ENCODE measurements at places on chromosomes 2 and 18.

GRCh38 chr18:77899972-77900754, 650.5 kb downstream of the GALR1 start:
- DNase-seq: peak; percentile 40

- DNase-seq: no peak
These were observed 27.4 kb downstream of the MARCHF4 start for GRCh38 chr2:216344950-216345300.

- no peak for DNase-seq
These were observed 379.7 kb downstream of the PTPRM start for GRCh38 chr18:7946734-7947377.

DNA sequence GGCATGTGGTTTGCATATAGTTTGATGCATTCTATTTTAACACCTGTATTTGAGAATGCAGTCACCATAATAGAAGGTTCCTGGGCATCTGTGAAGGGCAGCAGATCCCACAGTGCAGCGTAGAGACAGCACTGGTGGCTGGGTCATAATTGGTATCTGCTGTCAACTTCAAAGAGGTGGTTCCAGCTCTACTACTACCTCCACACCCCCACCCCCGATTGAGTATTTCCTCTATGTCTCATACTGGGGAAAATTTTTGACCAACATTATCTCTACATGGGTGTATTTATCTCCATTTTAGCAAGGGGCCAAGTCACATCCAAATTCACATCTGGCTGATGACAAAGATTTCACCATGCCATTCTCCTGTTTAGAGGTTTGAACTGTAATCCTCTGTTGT, 43.0 kb downstream of the TRPM8 start:
- no peak for DNase-seq

DNA sequence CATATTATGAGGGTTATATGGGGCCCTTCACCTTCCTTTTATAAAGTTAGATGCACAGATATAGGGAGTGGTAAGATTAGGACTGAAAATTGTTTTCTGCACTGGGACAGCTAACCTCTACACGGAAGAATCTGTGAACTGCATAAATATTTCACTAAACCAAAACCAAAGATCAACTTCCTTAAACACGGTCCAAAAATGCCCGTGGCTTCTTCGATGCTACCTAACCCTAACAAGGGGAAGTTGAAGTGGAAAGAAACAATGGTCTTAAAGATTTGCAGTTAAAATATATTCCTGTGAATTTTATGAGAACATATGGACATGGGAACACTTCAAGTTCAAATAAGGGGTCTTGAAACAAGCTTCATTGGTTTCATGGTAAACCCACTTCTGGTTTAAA, 33.3 kb upstream of the PAX3 start:
- no peak for DNase-seq

DNA sequence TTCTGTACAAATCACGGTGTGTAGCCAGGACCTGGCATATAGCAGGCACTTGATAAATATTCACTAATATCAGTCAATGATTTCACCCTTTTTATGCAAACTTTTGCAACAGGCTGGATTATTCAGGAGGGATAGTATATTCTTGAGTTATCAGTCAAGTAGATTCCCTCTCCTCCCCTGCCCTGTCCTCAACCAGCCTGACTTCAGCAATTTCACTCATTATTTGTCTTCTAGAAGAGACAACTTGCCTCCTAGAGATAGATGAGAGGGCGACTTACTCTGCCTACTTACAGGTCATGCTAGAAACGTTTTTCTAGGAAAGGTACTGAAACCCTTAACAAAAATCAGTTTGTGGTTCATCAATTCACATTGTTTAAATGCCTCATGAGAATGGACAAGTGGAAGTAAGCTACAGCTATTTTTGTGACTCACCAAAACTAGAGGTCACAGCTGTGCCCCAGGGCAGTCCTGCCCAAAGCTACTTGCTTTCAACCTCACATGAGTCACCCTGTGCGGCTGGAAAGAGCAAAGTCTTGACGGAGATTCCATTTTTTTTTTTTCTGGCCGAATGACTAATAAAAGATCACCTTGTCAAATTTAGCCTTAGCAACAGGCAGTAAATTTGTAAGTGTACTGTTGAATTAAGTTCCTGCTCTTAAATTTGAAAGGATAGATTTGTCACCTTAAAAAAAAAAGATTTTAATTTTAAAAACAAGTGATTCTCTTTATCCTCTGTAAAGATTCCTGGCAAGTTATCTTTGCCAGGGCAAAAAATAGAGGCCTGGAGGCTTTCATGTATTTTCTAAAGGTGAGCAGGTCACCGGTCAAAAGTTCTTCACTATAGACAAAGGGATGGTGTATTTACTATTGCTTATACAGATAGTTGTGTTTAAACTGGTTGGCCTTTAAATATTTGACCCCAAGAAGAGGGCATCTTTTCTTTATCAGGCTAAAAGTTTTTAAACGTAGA, 109.0 kb upstream of the SLC35G4 start:
- no peak for DNase-seq

DNA sequence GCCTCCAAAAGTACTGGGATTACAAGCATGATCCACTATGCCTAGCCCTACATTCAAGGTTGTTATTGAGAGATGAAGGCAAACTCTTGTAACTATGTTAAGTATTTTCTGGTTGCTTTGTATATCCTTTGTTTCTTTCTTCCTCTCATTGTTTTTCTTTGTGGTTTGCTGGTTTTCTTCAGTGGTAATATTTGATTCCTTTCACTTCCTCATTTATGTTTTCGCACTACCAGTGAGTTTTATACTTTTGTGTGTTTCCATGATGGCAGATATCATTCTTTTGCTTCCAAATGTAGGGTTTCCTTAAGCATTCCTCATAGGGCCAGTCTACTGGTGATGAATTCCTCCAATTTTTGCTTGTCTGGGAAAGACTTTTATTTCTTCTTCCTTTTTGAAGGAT, 90.2 kb downstream of the NCK2 start:
- DNase-seq: no peak

- no peak for DNase-seq
These were observed 1389.8 kb upstream of the TMEFF2 start for GRCh38 chr2:193584522-193584938.

GRCh38 chr18:8983195-8983594, 119.3 kb upstream of the NDUFV2 start:
- DNase-seq: no peak

DNA sequence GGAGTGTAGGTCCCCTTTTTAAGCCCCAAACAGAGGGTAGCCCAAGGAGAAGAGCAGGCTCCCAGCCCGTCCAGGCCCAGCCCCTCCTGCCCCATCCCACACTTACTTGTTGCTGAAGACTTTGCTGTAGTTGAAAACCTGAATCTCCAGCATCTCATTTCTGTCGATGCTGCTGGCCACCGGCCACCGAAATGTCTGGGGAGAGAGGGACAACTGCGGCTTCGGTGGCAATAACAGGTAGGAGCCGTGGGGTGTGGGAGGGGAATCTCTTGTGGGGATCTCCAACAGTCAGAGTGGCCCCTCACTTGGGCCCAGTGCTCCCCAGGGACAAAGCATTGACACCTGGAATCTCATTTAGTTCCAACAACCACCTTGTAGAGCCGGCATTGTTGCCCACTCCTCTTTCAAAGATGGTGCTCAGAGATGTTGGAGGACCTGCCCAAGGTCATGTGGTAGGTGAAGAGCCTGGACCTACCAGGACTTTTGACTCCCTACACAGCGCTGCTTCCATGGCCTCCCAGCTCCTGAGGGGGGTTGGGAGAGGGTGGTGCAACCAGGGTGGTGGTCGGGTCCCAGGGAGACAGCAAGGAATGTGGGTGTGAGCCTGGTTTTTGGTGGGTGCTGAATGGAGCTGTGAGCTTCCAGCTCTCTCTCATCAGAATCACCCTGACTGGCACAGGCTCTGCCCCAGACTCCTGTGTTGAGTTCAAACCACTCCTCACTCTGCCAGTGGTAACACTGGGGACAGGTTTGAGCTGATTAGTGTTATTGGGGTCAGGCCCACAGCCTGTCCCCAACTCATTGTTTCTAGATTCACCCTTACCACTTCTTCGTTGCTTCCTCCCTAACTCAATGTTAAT, 50.0 kb upstream of the OTOF start:
- DNase-seq: no peak

DNA sequence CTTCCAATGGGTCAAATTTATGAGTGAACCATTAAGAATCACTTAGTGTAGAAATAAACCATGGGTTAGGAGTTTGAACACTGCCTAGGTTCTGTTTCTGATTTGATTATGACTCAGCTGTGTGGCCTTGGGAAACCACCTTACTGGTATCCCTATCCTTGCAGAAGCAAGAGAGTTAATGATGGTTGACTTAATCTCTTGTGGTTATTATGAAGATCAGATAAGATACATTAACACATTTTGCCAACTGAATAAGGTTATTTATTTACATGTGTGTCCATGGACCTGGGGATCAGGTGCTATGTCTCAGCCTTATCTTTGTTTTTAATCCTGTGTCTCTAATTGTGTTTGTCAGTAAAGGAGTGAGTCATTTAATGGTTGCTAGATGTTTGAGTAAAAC, 5.4 kb upstream of the KCNJ13 start:
- DNase-seq: no peak

Data from activated effector memory CD4-positive, alpha-beta T cell treated with Interleukin-2 at 50 U/mL for 16 hours (primary cell).